ENCODE measurements at places on chromosomes 1 and 21.

GRCh38 chr1:246041360-246041759, 465.7 kb downstream of the SMYD3 start:
- DNase-seq: no peak

GRCh38 chr1:201376464-201377374, 761 bp downstream of the TNNT2 start:
- DNase-seq: no peak

DNA sequence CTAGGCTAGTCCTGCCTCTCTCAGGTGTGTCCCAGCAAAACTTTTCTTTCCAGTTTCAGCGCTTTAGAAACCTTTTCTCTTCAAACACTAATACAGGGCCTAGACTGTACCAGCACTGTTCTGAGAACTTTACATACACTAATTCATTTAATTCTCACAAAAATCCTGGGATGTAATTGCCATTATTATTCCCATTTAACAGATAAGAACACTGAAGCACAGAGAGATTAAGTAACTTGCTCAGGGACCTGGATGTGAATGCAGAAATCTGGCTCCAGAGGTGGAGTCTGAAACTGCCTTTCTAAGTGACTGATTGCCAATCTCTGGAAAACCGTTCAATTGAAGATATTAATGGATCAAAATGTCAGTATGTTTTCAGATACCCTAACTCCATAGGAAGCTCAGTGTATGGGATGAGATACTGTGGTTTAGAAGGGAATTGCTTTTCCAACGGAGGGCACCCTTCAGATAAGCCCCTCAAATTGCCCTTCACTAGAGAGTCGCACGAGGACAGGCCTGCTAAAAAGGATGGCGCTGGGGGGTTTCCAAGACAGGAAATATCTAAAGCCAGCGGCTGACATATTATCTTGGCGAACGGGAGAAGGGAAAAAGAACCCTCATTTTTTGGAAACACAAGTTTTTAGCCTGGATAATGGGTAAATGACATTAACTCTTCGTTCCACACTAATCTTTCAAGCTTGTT, 698 bp upstream of the UCK2 start:
- no peak for DNase-seq

DNA sequence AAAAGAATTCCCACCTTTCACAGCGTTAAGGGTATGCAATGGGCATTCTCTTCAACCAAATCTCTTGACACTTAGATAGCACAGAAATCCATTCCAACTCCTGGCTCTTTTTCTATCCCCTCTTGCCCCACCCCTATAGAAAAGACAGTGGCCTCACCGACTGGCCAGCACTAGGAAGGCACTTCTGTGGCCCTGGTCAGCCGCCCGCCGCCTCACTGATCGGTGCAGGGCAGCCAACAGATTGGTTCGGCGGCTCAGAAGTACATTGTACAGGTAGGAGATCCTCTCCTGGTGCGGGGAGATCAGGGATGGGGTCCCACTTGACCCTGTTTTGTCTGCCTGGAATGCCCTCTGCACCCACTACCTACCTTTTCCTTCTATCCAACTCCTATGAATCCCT, 9.3 kb downstream of the DCST2 start:
- no peak for DNase-seq

DNA sequence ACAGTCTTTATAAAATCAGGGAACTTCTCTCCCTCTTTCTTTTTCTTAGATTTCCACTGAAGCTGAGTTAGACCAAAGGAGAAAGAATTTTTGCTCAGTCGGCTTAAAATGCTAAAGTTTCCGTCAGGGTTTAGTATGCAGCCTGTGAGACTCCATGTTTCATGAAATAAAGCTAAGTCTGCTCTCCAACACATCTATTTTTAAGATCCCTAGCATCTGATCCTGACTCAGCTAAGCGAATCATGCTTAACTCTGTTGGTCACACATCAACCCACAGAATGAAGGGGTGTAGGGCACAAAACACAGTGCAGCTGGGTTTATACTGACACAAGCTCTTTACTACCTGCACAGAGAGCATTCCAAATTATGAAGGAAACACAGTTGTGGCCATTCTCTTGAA, 102.4 kb upstream of the ZNF281 start:
- no peak for DNase-seq

- DNase-seq: no peak
Observed at GRCh38 chr21:35081861-35082260, 32.8 kb upstream of the RUNX1 start.

GRCh38 chr1:186102547-186103148, 272.4 kb downstream of the TPR start:
- no peak for DNase-seq

GRCh38 chr1:197922070-197922390, 4.9 kb downstream of the LHX9 start:
- DNase-seq: no peak

- DNase-seq: peak; percentile 39
Observed at GRCh38 chr1:92832537-92833114, 786 bp downstream of the RPL5 start.

DNA sequence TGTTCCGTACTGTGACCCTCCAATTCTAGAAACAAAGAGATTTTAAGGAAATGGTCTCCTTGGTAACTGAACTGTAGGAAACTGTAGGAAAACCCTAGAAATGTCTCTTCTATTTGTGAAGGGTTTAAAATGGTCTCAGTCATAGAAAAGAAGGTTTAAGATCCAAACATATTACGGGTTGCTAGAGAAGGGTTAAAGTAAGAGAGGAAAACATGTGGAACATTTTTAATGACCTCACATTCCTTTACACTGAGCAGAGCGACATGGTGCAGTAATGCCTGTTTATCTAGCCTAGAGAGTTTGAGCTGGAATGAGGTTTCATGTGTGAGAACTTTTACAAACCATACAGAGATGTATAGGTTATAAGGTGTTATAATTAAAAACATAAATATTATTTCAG, 36.9 kb upstream of the C1orf105 start:
- DNase-seq: no peak

GRCh38 chr1:156949127-156949526, 28.7 kb downstream of the LRRC71 start:
- no peak for DNase-seq

- no peak for DNase-seq
Observed at GRCh38 chr1:115955228-115955627, 21.1 kb upstream of the SLC22A15 start.

DNA sequence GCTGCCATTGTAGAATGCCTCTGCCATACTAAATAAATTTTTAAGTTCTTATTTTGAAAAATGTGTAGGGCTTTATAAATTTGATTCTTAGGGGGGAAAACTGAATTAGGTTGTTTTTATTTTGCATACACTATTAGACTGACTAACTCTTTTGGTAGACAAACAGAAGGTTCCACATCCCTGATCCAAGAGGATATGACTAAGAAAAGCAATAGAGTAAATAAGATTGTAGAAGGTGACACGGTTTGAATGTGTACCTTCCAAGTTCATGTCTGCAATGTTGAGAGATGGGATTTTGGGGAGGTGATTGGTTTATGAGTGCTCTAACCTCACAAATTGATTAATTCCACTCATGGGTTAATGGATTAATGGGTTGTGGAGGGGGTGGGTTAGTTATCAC, 127.9 kb downstream of the GLUL start:
- DNase-seq: no peak

DNA sequence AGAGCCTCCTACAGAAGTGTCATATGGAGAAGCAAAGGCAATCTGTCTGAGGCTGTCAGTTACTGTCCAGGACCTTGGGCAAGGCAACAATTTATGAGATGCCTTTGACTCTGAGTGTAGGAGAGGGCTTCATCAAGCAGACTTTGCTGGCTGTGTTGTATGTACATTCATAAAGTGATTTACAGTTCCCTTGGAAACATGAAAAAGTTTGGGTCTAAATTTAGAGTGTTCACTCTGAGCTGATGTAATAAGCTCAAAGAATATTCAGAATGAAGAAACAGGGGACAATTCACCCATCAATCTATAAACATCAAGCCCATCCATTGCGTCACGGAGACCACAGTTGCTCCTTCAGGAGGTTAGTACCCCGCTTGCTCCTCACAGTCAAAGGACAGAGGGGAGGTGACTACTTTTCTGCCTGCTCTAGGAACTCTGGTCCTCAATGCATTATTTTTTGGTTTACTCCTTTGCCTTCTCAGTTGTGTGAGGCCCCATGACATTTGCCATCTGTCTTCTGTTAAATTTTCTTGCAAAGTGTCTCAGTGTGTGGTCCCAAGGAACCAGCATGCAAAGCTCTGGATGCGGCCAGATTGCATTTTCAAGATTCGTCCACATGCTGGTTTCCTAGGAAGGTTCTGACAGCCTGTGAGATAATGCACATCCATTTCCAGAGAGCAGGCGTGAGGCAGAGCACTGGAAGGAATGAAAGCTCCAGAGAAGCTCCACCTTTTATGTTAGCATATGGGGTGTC, 241.1 kb upstream of the KIAA0040 start:
- DNase-seq: no peak

- no peak for DNase-seq
Observed at GRCh38 chr1:166083887-166084286, 82.9 kb downstream of the FAM78B start.

GRCh38 chr1:15531003-15531402, 4.4 kb downstream of the DNAJC16 start:
- no peak for DNase-seq

- DNase-seq: no peak
Observed at GRCh38 chr1:160370561-160371345, 3.9 kb downstream of the NHLH1 start.

DNA sequence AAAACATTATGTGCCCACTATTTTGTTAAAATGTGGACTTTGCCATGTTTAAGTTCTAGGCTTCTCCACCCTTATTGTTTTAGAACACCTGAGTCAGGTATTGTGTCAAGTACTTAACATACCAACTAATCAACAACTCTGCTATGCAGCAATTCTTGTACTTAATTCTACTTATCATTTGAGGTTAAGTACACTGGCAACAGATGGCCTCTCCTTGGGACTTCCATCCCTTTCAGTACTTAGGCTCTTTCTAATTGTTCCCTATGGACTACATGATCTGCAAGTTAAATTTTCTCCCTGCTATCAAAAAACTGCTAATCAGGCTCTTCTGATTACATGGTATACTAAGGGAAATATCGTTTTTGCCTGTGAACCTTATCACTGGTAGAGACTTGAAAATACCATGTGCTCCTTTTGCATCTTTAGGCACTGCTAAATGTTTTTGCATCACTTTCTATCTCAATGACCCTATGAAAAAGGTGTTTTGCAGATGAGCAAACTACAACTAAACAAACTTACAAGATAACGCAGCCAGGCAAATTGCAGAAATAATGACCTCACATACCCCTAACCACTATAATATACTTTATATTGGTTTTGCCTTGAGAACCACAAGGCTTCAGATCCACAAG, 18.9 kb downstream of the SFPQ start:
- no peak for DNase-seq

All from hematopoietic multipotent progenitor cell treated with erythropoietin and hydrocortisone succinate and interleukin-3 and kit ligand, for 17 days (in vitro differentiated cells).